ENCODE measurements at places on chromosomes 2 and 18.

DNA sequence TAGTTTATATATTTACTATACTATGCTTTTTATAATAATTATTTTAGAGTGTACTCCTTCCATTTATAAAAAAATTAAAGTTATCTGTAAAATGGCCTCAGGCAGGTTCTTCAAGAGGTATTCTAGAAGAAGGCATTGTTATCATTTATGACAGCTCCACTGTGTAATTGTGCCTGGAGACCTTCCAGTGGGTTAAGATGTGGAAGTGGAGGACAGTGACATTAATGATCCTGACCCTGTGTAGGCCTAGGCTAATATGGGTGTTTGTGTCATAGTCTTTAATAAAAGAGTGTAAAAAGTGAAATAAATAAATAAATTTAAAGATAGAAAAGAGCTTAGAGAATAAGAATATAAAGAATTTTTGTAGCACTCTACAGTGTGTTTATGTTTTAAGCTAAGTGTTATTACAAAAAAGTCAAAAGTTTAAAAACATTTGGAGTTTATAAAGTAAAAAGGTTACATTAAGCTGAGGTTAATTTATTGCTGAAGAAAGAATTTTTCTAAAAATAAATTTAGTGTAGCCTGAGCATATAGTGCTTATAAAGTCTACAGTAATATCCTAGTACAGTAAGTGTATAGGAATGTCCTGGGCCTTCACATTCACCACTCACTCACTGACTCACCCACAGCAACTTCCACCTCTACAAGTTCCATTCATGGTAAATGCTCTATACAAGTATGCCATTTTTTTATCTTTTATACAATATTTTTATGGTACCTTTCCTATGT lies 190.0 kb upstream of the SESTD1 start:
- DNase-seq, result no peak

GRCh38 chr18:10850840-10851239 lies 298.5 kb downstream of the PIEZO2 start:
- DNase-seq, result no peak

- DNase-seq, result no peak
Observed at GRCh38 chr2:60515721-60516226, 37.7 kb downstream of the BCL11A start.

DNA sequence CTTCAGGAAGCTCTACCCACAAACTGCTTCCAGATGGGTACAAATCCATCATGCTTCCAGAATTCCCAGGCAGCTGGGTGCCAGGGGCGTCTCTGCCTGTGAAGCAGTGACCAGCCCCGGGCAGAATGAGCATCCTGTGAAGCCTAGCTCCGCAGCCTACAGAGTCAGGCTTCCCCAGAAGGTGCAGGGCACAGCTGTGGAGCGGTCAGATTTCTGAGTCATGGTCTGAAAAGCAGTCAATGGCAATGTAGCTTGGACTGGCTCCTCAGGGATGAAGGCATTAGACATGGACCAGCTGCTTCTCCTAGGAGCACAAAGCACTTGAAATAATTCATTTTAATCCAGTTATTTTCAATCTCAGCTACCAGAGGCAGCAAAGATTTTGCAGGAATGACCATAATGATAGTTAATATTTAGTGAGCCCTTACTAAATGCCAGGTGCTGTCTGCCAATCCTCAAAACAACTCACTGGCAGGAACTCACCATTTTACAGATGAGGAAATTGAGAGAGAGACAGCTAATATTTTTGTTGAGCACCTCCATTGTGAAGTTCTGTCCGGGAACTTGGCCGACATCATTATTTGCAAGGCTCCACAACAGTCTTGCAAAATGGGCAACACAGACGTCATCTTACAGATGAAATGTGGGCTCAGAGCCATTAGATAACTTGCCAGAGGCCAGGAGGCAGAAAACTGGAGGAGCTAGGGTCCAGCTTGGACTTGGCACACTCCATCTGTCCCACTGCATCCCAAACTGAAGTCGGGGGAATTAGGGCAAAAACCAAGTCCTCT lies 31.7 kb downstream of the ACMSD start:
- no peak for DNase-seq

DNA sequence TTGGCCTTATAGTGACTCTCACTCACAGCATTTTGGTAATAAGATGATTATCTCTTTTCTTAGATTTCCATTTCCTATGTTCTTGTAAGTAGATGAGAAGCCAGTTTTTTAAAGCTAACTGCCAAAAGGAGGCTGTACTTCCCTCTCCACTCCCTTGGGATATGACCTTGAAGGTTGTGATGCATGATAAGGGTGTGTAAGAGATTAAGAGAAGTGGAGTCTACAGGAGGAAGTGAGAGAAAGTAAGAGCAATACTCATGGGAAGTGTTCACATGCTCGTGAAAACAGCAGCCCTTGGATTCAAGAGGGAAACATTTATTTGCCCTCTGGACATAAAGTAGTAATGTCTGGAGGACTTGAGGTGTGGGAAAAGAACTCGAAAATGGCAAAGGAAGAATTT lies 171.5 kb downstream of the EVA1A start:
- no peak for DNase-seq

DNA sequence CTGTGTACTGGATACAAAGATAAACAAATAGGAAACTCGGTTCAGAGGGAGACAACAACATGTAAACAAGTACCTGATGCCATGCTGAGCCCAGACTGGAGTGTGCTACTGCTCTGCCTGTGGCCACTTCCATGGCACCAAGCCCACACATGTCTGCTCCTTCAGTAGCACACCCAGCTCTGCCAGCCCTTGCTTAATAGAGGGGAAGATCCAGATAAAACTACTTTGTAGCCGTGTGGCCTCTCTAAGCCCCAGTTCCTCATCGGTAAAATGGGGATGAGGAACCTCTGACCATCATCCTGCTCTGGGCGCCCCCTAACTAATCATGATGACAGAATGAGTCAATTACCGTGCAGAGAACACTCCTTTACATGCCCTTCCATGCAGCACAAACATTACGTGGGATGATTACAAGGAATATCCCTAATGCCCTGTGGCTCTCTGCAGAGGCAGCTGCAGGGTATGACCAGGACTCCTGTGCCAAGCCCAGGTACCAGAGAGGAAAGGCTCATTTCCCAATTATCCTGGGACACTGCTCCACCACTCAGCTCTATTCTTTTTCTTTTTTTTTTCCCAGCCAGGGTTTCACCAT lies 34.9 kb downstream of the DNMT3A start:
- no peak for DNase-seq
